NAMALWA (cell line): ENCODE measurements at places on chromosomes 1 and 21.

- DNase-seq, result peak; percentile 20
Observed at GRCh38 chr1:35932941-35933340, 2.0 kb downstream of the AGO3 start.

GRCh38 chr1:109466452-109467300 lies at the start of gene SYPL2:
TSS of gene SYPL2 (plus strand) at chr1:109466546. CDS start at chr1:109466844, 298 bp downstream.
- no peak for DNase-seq

DNA sequence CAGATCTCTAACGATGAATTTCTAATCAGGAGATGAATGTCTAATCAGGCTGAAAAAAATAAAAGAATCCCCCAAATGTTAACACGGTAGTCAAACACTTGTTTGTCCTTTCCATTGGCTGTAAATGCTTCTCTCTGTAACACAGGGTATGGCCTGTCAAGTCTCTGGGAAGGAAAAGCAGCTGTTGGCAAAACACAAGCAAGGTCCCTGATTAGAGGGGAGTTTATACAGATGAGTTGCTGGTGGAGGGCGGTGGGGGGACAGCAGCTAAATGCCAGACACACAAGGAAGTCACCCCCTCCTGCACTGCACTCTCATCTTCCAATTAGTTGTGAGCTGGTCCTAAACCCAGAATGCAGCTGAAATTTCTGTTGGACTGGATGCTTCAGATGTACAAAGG lies 51.0 kb downstream of the PGBD5 start:
- no peak for DNase-seq

DNA sequence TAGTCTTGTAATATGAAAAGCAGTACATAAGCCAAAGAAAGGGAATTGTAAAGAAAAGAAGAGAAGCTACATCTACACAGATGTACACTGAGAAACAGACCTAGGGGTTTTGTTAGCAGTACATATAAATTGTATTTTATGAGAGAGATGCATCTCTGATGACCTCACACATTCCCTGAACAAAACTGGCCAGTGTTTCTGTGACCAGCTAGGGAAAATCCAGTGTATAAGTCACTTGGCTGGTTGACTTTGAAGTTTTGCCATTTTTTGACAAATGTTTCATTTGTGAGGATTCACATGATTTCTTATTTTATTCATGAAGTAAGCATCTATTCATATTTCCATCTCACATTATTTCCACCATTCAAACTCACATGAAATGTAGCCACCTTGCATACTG lies 28.3 kb upstream of the DYNLT5 start:
- no peak for DNase-seq

- peak; percentile 34 for DNase-seq
Observed at GRCh38 chr1:20361805-20362381, 71.2 kb downstream of the VWA5B1 start.

DNA sequence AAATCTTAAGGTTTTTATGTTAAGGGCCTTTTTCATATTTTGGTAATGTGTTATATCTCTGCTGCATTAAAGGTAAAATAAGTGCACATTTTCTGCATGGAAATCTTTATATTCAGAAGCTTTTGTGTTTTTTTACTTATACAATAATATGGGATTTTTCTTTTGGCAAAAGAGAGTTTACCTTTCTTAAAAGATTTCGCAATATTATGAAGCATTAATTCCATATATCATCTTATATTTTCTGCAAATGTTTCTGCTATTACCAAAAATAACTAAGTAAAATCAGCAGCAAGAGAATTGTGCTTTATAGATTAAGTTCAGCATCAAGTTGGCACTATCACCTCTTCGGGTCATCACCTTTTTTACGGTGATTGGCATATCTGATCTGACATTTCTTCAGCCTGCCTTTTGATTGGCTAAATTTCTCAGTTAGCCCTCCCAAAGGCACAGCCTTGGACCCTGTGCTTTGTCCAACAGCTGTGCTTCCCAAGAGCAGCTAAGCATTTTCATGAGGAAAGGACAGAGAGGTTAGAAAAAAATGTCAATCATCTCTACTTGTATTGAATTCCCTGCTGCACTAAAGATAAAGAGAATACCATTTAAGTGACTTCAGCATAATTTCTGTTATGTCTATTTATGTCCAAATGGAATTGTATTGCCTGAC lies 767.1 kb upstream of the PRMT6 start:
- DNase-seq, result no peak

GRCh38 chr1:177306981-177307380 lies 136.2 kb downstream of the BRINP2 start:
- DNase-seq, result no peak

DNA sequence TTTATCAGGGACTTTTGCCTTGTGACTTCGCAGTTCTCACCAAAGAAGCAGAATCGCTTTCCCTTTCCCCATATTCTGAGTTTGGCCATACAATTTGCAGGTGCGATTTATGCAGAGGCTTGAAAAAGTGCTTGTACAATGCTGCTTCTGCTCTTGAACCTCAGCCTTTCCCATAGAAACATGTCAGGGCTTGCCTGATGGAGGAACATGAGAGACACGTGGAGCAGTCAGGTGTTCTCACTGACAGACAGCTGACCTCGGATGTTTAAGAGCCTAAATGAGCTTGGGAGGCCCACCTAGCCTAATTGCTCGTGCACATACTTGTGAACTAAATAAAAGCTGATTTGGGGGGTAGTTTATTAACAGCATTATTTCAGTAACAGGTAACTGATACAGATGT lies 290.0 kb downstream of the S1PR1 start:
- no peak for DNase-seq

GRCh38 chr1:58779059-58779754 lies 4.6 kb downstream of the JUN start:
- peak; percentile 5 for DNase-seq

GRCh38 chr1:58308206-58308605 lies 238.3 kb downstream of the OMA1 start:
- no peak for DNase-seq

- DNase-seq, result no peak
Observed at GRCh38 chr1:184183919-184184318, 132.4 kb downstream of the TSEN15 start.

GRCh38 chr1:30806381-30807317 lies 49.1 kb upstream of the LAPTM5 start:
- no peak for DNase-seq
